ENCODE measurements at places on chromosomes 5 and 9. TPM values are rescaled to one million over a fixed set of nuclear protein-coding genes. Genes with fewer than 3 reads are reported as not detected.
A peak's percentile ranks its signal among the peaks of the same experiment; 100 is the strongest.

- no peaks in the 10 kb centered on the region for H3K36me3 ChIP-seq
- H3K27me3 ChIP-seq, result no peaks in the 10 kb centered on the region
- peaks cover 7% of the 10 kb centered on the region for H3K4me1 ChIP-seq
Measured at GRCh38 chr9:503326-503725, 288.7 kb downstream of the DOCK8 start.

DNA sequence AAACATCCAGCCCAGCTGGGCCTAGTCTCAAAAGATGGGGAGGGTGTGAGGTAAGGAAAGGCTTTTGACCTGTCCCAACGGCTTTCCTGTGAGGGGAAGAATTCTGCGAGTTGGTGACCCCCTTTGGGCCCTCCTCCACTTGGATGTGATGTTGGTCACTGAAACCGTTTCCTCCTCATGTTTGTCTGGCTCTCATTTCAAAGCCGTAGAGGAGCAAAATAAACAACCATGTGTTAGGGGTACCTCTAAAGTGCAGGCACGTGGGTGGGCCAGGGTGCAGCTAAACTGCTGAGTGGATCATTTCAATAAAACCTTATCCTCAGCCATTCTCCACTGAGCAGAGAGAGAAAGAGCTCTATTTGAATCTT is 84.3 kb upstream of the MELK start:
- H3K36me3 ChIP-seq, result no peaks in the 10 kb centered on the region

- peaks cover 38% of the 10 kb centered on the region for H3K36me3 ChIP-seq
- no peaks in the 10 kb centered on the region for H3K27me3 ChIP-seq
- H3K4me3 ChIP-seq, result no peak overlapping the region
- DNase-seq, result no peak
- no peaks in the 10 kb centered on the region for H3K4me1 ChIP-seq
- no peak overlapping the region for H3K27ac ChIP-seq
Measured at GRCh38 chr5:151030056-151030336, 9.6 kb downstream of the GPX3 start.

DNA sequence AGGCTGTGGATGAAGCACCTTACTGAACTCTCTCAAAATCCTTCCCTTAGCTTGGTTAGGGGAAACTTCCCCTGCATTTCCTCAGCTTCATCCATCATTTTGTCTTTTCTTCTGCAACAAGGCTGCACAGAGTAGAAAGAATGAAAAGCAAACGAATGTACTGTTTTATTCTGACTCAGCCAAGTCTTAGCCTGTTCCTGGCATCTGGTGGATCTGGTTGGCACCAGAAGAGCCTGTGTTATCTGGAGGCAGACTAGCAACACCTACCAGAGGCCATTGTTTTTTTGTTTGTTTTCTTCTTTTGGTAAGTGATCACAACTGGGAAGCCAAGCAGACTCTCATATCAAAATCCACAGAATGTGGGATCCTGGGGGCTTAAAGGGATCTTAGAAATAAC is 200.7 kb downstream of the FANCC start:
- H3K27me3 ChIP-seq, result no peaks in the 10 kb centered on the region
- no peak overlapping the region for H3K4me3 ChIP-seq
- no peak overlapping the region for H3K27ac ChIP-seq
- no peaks in the 10 kb centered on the region for H3K4me1 ChIP-seq
- DNase-seq, result no peak

DNA sequence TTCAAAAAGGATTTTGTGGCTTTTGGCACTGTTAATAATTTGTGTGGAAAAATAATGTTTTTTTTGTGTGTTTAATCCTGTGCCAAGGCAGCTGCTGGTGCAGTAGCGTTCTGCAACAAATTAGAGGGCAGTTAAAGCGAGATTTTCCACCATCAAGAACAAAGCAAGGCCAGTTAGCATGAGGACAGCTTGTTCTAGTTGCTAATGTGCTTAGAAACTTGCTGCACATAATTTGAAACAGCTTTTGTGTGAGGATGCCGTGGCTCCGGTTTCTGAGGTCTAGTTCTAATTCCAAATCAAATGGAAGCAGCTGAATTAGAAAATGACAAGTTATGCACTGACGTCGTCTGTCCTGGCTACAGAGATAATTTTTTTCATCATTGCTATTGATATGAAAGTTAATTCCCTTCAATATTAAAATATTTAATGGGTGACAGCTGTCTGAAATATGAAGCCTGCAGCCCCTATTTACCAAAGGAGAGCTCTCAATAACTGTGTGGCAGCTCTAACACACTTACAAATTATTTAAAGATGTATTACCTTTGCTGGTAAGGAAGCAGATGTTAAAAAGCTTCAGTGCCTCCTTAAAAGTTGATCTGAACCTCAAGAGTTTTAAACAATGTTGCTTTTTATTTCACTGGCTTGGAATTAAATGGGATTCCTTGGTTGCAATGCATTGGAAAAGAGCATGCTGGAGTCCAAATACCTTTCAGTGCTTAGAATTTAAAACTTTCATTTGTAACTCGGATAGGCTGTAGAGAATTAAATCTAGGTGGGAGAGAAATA is 128.6 kb downstream of the SPATA31D1 start:
- H3K27ac ChIP-seq, result no peak overlapping the region
- peak; percentile 10 for DNase-seq
- no peaks in the 10 kb centered on the region for H3K36me3 ChIP-seq
- no peaks in the 10 kb centered on the region for H3K27me3 ChIP-seq
- H3K4me1 ChIP-seq, result no peaks in the 10 kb centered on the region
- H3K4me3 ChIP-seq, result no peak overlapping the region

WHRN gene
- 12.5 TPM for total RNA-seq
